ENCODE measurements at places on chromosomes 1 and 21. TPM values are rescaled to one million over a fixed set of nuclear protein-coding genes. Genes with fewer than 3 reads are reported as not detected.

DNA sequence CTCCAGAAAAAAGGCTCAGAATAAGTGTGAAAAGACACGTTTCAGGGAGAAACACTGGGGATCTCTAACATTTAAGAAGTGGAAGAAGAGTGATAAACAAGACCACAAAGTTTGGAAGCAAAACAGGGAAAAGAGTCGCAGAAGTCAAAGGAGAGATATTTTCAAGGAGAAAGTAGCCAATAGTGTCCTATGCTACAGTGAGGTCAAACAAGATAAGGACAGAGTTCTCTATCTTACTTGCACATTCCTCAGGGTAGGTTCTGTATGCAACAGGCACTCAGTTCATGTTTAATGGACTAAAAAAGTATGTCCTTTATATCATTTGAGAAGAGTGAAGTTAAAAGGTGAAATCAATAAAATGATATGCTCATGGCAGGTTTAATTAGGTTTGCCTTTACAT is 13.8 kb upstream of the EDEM3 start:
- no peak for DNase-seq

PTGER3 gene
- polyA plus RNA-seq: 43.8 TPM

DNA sequence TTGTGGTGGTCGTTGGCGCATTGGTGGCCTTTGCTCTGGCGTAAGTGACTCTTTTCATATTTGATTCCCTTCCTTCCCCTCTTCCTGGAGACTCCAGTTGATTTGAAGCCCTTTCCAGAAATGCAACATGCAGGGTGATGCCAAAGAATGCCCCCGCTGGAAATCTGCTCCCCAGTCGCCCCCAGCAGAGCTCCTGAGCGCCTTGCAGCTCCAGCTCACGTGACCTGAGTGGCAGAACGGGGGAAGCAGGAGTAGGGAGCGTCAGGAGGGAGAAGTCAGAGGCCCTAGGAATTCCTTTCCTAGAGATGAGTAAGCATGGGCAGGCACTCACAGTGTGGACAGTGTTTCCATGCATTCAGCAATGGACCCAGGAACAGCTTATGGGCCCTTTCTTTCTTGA is 255.9 kb downstream of the CACNA1E start:
- no peak for DNase-seq

DNA sequence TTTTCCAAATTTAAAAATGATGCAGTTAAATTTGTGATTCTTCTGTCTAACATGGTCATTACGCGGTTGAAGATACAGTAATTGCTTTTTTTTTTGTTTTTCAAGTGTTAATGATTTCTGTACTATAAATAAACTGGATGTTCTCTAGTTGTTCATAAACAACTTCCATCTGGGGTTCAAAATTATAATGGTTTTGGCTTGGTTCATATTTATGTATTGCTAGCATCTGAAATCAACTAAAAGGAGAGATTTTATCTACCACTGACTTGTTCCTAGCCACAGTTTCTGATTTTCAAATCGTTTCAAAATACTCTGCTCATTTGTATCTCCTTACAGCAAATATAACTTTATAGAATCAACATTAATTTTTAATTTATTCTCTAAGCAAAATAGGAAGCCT is 35.2 kb upstream of the PLPPR4 start:
- no peak for DNase-seq

- no peak for DNase-seq
These were observed 23.4 kb downstream of the FMO5 start for GRCh38 chr1:147201786-147202185.

DNA sequence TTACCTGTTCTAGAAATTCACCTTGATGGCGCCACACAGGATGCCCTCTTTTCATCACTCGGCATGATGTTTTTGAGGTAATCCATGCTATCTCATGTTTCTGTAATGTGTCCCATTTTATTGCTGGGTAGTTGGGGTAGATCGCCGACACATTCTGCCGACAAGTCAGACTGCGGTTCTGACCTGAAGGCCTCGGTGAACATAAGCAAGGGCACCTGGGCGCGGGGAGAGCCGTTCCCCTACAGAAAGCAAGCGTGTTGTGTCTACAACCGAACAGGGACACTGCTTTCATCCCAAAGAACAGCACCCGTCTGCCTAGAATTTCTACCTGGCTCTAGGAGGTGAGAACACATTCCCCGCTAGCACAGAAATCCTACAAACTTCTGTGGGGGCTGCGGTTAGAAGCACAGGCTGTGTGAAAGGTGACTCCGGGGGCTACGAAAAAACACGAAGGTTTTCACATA is 149.2 kb downstream of the PPIAL4G start:
- DNase-seq: no peak

TGFB2 gene
- 14.0 TPM for polyA plus RNA-seq

- DNase-seq: no peak
These were observed 3.5 kb downstream of the TNFRSF14 start for GRCh38 chr1:2559509-2560298.

- no peak for DNase-seq
These were observed 136.5 kb downstream of the ZZZ3 start for GRCh38 chr1:77545970-77546369.

GRCh38 chr1:35243691-35244090 is 24.8 kb upstream of the ZMYM4 start:
- no peak for DNase-seq

IL19 gene
- polyA plus RNA-seq: 1.0 TPM

DNA sequence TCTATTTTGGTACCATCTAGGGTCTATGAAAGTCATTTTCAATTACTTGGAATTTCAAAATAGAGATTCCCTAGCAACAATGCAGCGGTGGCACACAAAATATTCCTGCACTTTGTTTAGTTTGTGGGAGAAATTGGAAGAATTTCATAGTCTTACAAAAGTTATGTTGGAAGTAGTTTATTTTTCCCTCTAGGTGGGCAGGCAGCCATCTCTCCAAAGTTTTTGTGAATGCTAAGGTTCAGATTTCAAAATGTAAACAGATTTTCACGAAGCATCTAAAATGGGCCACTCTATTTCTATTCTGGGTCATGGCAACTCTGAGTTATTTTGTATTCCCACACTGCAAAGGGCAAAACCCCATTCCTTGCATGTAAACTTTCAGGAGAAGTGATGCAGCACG is 8.0 kb downstream of the SMCP start:
- DNase-seq: no peak

DNA sequence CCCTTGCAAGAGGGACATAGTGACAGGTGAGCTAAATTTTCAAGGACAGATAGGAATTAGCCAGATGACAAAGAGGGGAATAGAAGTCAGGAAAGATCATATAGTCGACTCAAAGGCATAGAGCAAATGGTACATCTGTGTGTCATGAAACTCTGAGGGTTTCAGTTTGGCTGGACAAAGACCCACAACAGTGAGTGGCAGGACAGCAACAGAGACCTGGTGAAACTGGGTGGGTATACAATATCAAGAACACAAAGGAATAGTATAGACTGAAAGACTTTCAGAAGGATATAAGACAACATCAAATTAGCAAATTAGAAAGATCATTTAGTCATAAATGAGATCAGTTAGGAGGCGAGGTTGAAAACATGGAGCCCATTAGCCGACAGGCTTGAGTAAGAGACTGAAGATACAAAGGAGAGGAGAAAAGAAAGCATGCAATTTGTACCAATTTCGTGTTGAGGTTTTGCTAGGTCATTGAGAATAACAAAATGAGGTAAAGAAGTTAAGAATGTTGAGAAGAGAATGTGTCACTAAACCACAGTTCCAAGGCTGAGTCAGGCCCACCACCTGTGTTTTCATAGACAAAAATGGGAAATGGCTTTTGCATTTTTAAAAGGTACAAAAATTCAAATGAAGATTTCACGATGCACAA is 213.8 kb downstream of the HHIPL2 start:
- DNase-seq: no peak

DNA sequence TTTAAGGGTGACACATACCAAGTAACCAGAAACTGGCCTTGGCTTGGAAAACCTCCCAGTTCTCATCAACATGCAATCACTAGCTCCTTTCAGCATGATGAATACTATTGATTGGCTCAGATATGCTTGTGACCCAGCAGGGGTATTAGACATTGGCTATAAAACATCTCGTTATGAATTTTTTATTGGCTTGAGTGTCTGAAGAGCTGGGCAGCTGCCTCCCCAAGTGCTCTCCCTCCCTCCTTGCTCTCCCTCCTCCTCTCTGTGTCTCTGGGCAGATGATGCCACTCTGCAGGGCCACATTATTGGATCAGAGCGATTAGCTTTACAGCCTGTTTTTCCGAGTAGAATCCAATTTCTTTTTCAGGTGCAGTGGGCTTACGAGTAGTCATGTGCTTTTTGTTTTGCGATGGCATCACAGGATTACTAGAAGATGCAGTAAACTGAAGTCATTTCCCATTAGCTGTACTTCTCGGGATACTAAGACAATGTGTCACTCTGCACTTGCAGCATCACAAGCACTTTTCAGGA is 79.3 kb upstream of the ATF3 start:
- no peak for DNase-seq

DNA sequence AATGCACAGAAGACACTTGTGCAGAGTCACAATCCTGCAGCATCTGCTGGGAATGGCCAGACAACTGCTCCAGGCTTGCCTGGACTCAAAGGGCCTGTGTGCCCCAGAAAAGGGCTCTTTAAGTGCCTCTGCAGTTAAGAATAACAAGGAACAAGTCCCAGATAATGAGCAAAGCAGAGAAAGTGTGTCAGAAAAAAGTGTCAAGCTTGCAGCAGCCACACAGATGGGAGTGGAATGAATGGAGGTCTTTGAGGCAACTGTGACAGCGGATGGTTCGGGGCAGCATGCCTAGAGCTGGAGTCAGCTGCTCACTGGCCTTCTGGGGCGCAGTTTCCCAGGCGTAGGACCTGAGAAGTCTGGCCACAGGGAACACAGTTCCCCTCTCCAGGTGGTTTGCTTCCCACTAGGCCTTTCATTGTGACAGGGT is 5.1 kb downstream of the PARP1 start:
- DNase-seq: no peak

SLC45A3 gene
- 8.8 TPM for polyA plus RNA-seq

TAS1R1 gene
- not detected for polyA plus RNA-seq

SRSF11 gene
- 553 TPM for polyA plus RNA-seq

- DNase-seq: no peak
These were observed 57.6 kb downstream of the WLS start for GRCh38 chr1:68174738-68175113.

TNFRSF4 gene
- 1.0 TPM for polyA plus RNA-seq

- DNase-seq: no peak
These were observed 15.8 kb downstream of the SNX7 start for GRCh38 chr1:98677288-98677687.

DNA sequence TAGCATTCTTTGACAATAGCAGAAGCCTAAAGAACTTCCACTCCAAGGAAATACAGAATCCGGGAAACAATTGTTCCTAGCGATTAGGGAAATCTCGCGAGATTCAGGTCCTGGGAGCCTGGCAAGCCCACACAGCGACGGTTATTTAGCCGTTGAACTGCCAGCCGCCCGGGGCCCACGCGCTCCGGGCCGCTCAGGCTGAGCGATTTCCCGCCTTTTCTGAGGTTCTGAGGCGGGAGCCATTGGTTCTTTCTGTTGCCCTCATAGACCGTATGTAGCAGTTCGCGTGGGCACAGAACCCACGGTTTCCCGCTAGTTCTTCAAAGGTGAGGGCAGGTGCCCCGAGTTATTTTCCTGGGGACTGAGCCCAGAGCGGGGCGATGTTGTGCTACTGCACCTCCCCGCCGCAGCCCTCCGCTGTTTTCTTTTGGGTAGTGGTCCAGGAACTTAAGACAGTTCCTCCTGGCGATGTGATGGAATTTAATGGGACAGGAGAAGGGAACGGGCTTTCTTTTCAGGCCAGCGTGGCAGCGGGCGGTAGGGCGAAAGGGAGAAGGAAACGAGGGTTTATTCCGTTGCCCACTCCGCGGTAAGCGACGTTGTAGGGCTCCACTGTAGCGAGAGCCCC is at the start of gene SYCP1:
Gene SYCP1, plus strand, starts transcription at position 171 of the 628 bp plus-strand sequence. CDS start 602 bp downstream, outside the sequence.
- DNase-seq: peak; percentile 2

DNA sequence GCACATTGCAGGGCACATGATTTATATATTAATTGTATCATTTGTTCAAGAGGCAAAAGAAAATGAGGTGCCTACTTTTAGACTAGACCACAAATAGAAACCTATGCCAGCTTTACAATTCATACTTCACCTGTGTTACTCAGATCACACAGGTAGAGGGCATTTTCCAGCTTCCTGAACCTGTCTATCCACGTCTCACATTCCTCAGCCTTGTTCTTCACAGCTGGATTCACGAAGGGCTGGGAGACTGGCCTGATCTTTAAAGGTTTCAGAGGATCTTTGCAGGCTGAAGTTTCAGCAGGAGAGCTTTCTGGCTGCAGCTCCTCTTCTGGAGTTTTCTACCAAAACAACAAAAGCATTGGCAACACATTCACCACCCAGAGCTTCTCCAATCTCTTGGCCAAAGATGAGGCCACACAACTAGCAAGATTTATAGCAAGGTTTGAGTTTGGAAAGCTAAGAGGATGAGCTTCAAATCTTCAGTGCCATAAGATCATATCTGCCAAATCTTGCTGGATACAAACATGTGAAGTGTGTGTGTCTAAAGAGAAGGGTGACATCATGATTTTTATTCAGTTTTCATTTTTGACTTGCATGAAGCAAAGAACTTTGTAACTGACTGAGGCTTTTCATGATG is 71.0 kb upstream of the CYP2J2 start:
- no peak for DNase-seq

- DNase-seq: no peak
These were observed 280.1 kb upstream of the C1orf174 start for GRCh38 chr1:4179914-4180735.

DNA sequence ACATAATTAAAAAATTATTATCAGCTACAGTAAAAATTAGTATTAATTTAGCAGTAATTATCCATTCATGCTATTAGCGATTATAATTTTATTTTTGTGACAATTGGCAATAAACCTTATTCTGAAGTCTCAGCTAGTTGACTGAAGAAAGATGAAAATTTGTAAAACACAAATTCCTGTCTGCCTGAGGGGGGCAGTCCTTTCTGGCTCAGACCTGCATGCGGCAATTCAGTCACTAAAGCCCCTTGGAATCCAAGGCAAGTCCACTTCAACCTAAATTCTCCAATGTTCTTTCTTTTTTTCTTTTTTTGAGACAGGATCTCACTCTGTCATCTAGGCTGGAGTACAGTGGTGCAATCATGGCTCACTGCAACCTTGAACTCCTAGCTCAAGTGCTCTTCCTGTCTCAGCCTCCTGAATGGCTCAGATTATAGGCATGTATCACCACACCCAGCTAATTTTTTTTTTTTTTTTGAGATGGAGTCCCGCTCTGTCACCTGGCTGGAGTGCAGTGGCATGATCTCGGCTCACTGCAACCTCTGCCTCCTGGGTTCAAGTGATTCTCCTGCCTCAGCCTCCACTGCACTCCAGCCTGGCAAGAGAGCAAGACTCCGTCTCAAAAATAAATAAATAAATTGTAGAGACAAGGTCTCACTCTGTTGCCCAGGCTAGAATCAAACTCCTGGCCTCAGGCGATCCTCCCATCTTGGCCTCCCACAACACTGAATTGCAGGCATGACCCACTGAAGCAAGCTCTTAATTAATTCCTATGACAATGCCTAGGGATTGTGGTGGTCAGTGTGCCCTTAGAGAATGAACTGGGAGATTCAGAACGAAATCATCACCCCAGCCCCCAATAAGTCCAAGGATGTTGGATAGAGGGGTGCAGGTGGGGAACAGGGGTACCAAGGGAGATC is 24.2 kb upstream of the ITPKB start:
- DNase-seq: no peak

Data from left kidney (tissue), 8 donors.